ENCODE measurements at places on chromosomes 4 and X.

DNA sequence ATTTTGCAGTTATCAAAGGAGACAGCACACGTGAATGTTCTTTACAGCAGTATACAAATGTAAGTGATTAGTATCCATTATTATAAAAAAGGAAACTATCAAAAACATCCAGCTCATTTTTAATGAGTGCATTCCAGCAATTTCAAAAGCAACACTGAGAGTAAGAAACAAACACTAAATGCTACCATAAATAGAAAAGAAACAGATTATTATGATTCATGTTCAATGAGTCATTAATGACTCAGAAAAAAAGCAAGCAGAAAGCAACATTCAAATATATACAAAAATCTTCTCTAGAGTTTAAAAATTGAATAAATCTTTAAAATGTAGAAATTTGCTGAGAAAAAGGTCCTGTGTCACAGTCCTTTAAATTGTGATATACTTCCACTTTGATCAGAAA is 346.5 kb upstream of the FMR1 start:
- DNase-seq: no peak

DNA sequence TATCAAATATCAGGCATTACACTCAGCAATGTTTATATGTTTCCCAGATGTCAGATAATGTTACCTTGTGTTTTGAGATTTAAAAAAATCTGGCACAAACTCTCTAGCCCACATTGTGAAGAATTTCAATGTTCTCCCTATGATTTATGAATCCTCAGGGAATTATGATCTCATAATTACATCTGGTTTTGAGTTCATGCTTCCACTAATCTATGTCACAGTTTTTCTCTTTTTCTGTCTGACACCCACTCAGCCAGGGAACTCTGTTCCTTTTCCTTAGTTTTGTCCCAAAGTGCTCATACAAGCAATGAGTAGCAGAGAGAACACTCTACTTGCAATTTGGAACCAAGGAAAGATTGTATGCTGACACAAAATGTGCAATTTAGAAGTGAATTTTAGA is 212.1 kb upstream of the POF1B start:
- no peak for DNase-seq

DNA sequence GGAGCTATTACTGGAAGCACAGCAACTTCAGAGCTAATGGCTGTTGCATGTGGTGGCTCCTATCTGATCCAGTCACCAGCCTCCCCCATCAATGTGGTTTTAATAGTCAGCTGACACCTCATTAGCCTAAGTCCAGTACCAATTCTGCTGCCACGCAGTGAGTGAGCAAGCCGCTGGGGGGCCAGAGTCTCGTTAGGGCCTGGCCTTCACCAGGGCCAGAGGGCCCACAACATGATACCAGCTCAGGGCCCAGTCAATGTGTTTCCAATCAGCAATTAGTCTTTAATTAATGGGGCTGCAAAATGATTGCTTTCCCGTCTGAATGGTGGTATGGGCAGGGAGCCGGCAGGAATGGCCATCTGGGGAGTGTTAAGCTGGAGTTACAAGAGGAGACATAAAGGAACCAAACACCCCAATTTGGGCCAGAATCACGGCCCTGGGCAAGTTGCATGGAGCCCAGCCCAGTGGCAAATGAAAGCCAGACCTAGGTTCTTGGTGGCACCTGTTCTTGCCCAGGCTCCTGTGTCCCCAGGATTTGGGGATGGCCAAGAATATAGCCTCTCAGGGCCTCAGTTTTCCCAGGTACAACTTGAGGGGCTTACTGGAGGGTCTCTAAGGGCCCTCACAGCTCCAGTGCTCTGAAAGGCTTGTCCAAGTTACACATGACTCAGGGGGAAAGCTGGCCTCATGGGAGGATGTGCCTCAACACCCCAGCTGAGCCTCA is 119.2 kb downstream of the EFNB1 start:
- DNase-seq: no peak

GRCh38 chrX:78327370-78328086 is at the start of gene CYSLTR1:
Gene CYSLTR1, minus strand, starts transcription at chrX:78327611. Its CDS starts 53,865 bp downstream, at chrX:78273746.
- DNase-seq: no peak

GRCh38 chrX:151977009-151977408 is 2.5 kb upstream of the GABRE start:
- no peak for DNase-seq

- DNase-seq: no peak
Observed at GRCh38 chr4:40355131-40355530, 20.0 kb downstream of the CHRNA9 start.

DNA sequence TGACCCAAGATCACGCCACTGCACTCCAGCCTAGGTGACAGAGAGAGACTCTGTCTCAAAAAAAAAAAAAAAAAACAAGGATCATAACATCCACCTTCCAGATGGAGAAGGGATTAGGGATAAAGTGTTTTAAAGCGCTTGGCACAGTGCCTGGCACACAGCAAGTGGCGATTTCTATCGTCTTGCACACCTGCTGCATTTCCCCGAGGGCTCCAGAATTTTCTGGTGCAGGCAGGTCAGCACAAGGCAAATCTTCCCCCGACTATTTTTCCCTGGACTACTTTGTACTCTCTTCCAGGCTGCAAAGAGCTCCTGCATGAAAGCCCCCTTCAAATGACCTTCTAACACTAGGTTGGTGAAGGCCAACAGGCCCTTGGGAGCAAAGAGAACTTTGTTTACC is 57.3 kb downstream of the APBB2 start:
- no peak for DNase-seq

GRCh38 chr4:133146574-133147241 is 2.4 kb upstream of the PCDH10 start:
- no peak for DNase-seq

- DNase-seq: no peak
Observed at GRCh38 chr4:128455480-128455879, 167.9 kb upstream of the PGRMC2 start.

DNA sequence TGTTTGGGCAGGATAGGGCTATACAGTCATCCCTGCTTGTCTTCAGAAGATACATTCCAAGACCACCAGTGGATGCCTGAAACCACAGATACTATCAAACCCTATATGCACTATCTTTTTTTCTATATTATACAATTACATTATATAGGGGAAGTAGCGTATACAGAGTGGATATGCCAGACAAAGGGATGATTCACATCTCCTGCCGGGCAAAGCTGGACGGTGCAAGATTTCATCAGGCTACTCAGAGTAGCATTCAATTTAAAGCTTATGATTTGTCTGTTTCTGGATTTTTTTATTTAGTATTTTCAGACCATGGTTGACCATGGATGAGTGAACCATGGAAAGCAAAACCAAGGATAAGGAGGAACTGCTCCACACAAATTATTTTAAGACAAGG is 7.0 kb upstream of the AMTN start:
- no peak for DNase-seq

DNA sequence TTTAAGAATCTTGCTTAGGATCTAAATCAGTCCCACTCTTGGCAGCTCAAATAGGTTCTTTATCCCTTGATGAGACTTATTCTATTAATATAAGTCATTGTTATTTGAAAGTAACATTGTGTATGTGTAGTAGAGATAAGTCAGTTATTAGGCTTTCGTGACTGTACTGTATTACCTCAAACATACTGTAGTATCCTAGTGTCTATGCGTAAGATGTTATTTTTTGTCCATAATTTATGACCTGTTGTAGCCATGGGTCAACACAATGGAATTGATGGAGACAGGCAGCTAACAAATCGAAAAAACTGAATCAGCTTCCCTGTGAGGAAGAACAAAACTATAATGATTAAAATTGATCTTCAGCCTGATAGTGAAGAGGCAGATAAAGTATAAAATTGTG is 41.8 kb downstream of the CLCN3 start:
- DNase-seq: no peak

- DNase-seq: no peak
Observed at GRCh38 chr4:27048429-27049238, 188.0 kb downstream of the STIM2 start.

GRCh38 chr4:17788956-17789355 is 7.5 kb upstream of the FAM184B start:
- no peak for DNase-seq

DNA sequence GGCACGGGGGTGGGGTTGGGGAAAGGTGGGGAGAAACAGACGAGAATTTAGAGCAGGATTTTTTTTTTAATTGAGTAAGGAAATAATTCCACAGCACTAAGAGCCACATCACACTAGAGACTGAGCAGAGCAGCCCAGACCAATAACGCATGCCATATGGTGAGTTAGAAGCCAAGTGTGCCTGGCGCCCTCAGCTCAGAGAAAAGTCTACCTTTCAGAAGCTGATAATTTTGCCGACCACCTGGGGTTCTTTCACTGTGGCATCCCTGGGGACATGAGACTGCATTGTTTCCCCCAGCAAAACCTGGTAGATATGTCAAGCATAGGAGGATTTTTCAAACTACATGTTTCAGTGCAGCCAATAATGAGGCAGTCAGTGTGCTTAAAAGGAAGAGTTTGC is 516.8 kb downstream of the SMARCA1 start:
- no peak for DNase-seq

- no peak for DNase-seq
Observed at GRCh38 chr4:171846232-171846631, 33.0 kb downstream of the GALNTL6 start.

GRCh38 chr4:90127706-90128345 is 632 bp downstream of the CCSER1 start:
- no peak for DNase-seq

DNA sequence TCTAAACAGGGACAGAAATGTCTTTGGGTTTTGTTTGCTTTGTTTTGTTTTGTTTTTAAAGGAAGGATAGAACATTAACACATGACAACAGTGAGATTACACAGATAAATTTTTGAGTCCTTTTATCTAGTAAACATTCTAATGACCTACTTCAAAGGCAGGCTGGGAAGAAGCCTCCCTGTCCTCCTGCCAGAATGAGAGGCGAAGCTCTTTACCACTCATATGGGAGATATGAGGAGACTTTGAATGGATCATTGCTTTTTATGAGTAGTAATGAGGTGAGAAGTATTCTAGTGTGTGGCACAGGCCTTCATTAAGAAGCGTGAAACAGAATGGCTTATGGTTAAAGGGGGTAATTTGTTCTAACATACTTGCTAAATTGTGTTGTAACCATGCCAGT is 172.0 kb downstream of the FBXO8 start:
- DNase-seq: no peak

GRCh38 chrX:36431819-36432218 is 512.3 kb downstream of the CFAP47 start:
- DNase-seq: no peak

GRCh38 chrX:9352694-9353411 is 112.0 kb upstream of the TBL1X start:
- DNase-seq: peak; percentile 29

DNA sequence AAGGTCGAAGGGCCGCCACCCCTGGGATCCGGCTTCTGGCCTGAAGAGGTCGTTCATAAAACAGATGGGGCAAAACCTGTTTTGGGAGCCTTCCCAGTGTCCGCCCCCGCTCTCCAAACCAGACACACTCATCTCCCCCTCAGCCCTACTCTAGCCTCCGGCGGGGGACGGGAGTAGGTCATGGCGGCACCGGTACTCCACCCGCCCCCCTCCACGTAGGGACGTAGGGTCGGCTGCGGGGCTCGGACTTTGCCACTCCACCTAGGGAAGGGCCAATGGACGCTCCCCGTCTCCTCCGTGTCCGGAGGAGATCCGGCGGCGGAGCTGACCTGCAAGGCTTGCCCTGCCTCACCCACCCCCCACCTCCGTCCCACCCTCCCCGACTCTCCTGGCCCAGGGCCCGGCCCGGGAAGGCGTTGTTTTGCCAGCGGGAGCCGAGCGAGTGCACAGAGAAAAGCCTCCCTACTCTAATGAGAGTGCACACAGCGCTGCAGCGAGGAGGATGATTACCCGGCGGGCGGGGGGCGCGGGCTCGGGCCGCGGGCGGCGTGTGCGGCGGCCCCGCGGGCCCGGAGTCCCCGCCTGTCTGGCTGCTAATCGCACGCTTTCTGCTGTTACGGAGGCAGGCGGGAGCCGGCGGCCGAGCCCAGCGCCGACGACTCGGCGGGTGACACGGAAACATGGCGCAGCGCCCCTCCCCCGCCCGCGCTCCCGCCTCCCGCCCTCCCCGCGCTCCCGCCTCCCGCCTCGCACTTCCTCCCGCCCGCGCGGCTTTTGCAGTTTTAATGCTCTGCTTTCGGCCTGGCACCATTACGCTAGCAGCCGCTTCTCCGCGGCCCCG is 8.3 kb upstream of the BCOR start:
- DNase-seq: no peak

- DNase-seq: no peak
Observed at GRCh38 chrX:117641913-117642656, 474.5 kb downstream of the KLHL13 start.

DNA sequence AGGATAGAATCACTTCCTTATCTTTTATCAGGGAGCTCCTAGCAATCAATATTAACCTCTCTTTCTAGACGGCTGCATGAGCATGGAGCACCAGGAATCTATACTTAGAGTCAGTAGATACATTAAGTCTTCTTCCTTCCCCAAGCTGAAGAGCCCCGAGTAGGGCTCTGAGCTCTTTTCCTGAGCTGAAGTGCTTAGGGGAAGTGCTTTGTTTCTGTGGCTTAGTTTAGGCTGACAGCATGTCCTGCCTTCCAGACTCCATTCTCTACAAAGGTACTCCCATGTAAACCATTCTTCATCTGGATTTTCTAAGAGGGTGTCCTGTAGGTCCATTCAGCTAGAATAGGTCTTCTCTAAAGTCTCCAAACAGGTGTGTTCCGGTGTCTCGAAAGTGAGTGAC is 127.5 kb upstream of the AFF2 start:
- DNase-seq: no peak

DNA sequence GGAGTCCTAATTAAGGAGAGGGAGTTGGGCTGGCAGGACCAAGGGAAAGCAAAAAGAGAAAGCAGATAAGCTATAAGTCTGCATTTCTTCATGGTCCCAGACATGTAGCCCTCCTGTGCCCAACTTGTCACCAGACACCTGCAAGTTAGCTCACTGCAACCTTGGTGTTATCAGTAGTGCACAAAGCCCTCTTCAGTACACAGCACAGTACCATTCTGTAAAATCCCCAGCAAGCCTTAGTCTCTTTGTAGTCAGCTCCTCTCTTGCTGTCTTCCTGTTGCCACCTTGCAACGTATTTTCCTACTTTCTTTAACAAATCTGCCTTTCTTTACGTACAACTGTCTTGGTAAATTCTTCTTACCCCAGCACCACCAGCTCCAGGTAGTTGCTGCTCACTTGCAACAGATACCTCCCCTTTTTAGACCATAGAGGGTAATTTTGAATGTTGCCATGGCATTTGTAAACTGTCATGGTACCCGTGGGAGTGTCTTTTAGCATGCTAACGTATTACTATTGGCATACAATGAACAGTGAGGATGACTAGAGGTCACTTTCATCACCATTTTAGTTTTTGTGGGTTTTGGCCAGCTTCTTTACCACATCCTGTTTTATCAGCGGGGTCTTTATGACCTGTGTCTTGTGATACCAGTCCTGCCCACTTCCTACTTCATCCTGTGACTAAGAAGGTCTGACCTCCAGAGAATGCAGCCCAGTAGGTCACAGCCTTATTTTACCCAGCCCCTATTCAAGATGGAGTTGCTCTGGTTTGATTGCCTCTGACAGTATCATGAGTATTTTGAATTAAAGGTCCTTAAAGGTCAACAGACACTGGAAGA is 28.3 kb upstream of the AP1S2 start:
- DNase-seq: no peak

DNA sequence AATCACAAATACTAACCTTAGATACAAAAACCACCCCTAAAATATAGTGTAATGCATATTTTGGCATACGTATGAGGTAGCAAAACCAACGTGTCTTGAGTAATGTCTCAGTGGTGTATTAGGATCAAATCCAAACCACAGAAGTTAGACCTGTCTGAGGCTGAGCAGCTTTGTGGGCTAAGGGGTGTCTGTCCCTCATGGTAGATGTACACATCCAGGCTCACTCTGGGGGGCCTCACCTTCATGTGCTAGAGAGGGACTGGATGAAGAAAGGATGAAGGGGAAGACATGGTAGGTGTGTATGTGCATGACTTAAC is 188.0 kb upstream of the TBC1D9 start:
- no peak for DNase-seq

Measured in stimulated activated CD4-positive, alpha-beta T cell treated with anti-CD3 and anti-CD28 coated beads, Interleukin-15, amount 100 ng/mL, for 48 hours (primary cell).